Cardiac septum (tissue), 1 donor: ENCODE measurements at places on chromosomes 3 and 15. TPM values are rescaled to one million over a fixed set of nuclear protein-coding genes. Genes with fewer than 3 reads are reported as not detected.

PLSCR2 gene
- total RNA-seq: 0.48 TPM

XCR1 gene
- total RNA-seq: not detected

SLC24A5 gene
- not detected for total RNA-seq

GHRL gene
- 0.48 TPM for total RNA-seq

VEPH1 gene
- total RNA-seq: 0.78 TPM

CHRD gene
- 7.0 TPM for total RNA-seq

FETUB gene
- total RNA-seq: not detected

SPSB4 gene
- total RNA-seq: 4.9 TPM

SLC9C1 gene
- total RNA-seq: 3.9 TPM

SLC9A9 gene
- total RNA-seq: 3.6 TPM

CORO2B gene
- total RNA-seq: 2.7 TPM

TNFSF10 gene
- total RNA-seq: 13.0 TPM

MYZAP gene
- total RNA-seq: 658 TPM

FOXB1 gene
- total RNA-seq: not detected

TRIM42 gene
- total RNA-seq: not detected

ZMAT3 gene
- total RNA-seq: 18.3 TPM

CADPS gene
- 45.1 TPM for total RNA-seq

C3orf49 gene
- not detected for total RNA-seq

DUOX1 gene
- 0.59 TPM for total RNA-seq

VGLL3 gene
- 5.2 TPM for total RNA-seq

CSPG5 gene
- total RNA-seq: 0.32 TPM

GOLGA8Q gene
- total RNA-seq: 1.1 TPM

CX3CR1 gene
- total RNA-seq: 1.3 TPM

SPTBN5 gene
- 2.4 TPM for total RNA-seq

ACTRT3 gene
- total RNA-seq: 0.57 TPM

NKIRAS1 gene
- 17.2 TPM for total RNA-seq

CPNE4 gene
- 7.4 TPM for total RNA-seq

SGO1 gene
- total RNA-seq: 0.38 TPM

SERPINI2 gene
- 0.46 TPM for total RNA-seq
